ENCODE measurements at places on chromosomes 3 and 15.
A peak's percentile ranks its signal among the peaks of the same experiment; 100 is the strongest.

GRCh38 chr3:147730284-147730683, 321.1 kb downstream of the ZIC1 start:
- no peak for DNase-seq

GRCh38 chr3:187831125-187832051, 86.1 kb upstream of the BCL6 start:
- DNase-seq = no peak

- DNase-seq = no peak
Observed at GRCh38 chr3:149744151-149744550, 8.1 kb downstream of the COMMD2 start.

DNA sequence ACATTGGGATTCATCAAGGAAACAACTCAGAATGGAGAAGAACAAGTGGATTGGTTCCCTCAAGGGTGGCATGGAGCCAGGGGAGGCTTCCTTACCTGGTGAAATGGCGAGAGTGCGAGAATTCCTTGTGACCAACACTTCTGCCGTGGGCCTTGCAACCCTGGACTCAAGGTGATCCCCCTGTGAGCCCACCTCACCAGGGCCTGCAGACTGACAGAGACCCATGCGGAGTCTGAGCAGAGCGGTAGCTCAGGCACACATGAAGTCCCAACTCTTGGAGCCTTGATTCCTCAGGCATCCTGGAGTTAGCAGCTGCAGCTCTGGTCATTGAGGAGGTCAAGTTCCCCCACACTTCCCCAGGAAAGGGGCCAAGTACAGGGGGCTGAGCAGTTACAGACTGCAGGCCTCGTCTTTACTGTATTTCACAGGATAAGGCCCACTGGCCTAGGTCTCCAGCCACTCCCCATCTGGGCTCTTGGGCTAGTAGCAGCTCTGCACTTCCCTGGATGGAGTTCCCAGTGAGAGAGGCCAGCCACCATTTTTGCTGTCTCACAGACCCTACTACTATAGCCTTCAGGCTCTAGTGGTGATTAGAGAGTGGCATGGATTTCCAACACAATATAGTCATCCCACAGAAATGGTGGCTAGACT, 269.5 kb upstream of the DCBLD2 start:
- DNase-seq = no peak

- no peak for DNase-seq
Observed at GRCh38 chr3:146313031-146313745, 62.3 kb upstream of the PLSCR4 start.

GRCh38 chr3:102400766-102401165, 34.0 kb upstream of the ZPLD1 start:
- DNase-seq = no peak

DNA sequence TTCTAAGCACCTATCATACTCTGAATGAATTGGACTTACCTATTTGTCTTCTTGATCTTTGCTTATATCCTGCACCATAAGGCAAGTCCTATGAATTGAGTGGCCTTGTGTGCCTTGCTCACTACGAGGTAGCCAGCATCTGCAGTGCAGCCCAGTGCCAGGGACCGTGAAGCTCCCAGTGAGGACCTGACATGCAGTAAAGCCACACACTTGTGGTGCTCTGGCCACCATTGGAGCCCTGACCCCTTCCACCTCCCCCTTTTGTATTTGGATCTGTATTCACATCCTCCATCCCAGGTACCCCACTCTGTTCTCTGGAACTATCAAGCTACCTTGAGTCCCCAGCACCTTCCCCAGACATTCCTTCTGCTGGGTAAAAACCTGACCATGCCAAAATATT, 52.1 kb downstream of the BSN start:
- DNase-seq = no peak

DNA sequence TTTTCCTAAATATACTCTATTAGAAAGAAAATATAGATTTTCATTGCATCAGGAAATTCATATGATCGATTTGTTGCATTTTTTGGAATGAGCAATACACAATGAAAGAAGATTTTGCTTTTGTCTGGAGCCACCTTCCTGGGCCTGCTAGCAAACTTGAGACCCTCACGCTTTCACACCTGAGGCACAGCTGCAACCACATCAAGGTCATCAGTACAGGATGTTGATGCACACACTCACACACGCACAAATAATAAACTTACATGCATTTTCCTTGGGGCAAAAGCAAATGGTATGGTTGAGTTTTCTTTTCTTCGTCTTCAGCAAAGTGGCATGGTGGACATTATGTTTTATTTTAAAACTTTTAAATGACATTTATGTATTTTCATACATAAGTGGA, 64.8 kb upstream of the SATB1 start:
- no peak for DNase-seq

GRCh38 chr15:31400222-31400927, 73.7 kb downstream of the KLF13 start:
- DNase-seq = no peak

DNA sequence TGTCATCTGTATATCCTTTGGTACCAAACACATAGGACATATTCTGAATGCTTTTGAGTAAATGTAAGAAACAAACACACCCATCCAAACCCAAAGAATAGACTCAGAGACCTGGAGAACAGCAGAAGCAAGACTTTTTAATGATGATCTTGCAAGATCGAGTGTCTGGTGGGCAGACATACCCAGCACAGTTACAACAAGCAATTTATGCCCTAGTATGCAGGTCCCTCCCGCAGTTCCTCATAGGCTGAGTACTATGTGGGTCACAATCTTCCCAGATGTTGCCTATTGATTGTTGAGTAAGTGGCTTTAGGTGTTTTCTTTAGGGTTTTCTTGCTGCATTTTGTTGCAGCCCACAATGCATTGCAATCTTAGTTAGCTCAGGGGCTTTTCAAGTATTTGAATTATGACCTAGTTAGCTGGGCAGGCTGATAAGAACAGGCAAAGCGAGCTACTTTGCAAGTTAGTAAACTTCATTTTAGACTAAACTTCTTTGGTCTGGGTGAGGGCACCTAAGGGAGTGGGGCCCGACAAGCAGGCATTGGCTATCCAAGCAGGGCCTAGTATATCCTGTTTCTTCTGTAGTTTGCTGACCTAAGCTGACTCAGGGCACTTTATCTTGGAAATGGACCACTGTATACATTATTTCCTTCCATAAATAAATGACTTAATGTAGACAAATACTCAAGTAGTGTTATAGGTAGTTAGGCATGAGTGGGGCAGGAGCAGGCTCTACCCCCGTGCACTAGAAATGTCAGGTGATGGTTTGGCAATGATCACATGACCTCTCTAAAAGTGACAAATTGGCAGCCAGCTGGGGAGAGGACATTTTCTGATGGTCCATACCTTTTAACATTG, 87.3 kb upstream of the LIPC start:
- DNase-seq = no peak

DNA sequence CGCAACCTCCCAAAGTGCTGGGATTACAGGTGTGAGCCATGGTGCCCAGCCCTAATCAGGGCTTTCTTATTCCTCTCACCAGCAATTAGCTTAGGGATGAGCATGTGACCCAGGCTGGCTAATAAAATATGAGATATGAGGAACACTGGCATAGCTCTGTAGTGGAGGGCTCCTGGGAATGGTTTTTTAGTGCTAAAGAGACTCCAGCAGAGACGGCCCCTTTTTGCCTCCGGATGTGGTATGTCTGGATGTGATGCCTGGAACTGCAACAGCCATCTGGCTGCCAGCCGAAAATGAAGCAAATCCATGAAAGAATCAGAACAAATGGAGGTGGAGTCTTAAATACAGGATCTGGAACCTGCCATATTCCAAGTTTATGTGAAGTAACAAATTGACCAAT, 69.1 kb upstream of the MAGI1 start:
- no peak for DNase-seq

- DNase-seq = no peak
Observed at GRCh38 chr3:145696011-145696410, 465.0 kb downstream of the PLOD2 start.

GRCh38 chr15:92520914-92521623, 127.4 kb downstream of the ST8SIA2 start:
- no peak for DNase-seq

DNA sequence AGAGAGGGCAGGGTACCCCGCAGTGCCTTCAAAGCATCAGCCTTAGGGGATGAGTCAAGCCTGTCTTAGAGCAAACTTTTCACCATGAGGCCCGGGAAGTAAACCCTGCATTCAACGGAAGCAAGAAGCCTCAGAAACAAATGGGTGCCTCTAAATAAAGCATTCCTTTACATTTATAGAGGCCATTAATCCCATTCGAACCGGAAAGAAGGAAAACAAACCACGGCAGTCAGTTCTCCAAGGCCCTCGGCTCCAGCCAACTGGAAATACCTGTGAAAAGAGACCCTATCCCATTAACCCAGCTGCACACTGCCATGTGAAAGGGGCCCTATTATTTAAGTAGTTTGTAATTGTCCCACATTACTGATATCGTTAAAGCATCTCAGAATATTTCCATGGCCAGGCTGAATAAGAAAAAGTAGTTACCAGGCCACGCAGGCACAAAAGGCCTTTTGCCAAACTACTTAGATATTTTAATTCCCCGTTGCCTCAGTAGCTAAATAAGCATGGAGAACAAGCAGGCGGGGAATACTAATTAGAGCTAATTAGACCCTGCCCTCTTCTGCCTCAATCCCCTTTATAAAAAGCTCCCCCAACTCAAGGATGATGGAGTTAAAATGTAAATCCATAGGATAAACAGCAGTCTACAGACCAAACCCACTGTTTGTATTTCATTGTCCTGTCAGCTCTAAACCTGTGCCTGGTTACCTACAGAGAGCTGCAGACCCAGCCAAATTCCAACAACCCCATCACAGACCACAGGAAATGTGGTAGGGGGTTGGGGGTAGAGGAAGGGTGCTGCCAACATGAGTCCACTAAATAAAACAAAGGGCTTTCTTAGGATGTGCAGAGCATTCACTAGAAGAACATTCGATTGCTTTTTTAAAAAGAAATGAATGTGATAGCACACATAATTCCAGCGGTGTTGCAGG, 4.1 kb downstream of the ITGB5 start:
- no peak for DNase-seq

- no peak for DNase-seq
Observed at GRCh38 chr3:36874424-36874823, 70.4 kb downstream of the TRANK1 start.

DNA sequence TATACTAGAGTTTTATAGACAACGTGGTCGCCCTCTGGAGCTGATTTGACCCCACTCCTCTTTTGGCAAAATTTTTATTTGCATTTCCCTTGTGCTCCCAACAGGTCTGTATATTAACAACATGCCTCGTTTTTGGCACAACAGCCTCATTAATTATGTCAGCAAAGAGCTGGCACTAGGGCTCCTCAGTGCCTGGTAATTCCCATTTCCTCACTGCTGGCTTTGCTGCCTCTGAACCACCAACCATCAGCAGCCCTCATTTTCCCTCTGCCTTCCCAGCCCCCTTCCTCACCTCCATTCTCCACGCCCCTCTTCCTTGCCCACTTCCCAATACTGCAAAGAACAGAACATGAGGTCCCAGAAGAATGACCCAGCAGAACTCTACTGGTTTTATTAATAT, 204.8 kb downstream of the ABHD5 start:
- no peak for DNase-seq

DNA sequence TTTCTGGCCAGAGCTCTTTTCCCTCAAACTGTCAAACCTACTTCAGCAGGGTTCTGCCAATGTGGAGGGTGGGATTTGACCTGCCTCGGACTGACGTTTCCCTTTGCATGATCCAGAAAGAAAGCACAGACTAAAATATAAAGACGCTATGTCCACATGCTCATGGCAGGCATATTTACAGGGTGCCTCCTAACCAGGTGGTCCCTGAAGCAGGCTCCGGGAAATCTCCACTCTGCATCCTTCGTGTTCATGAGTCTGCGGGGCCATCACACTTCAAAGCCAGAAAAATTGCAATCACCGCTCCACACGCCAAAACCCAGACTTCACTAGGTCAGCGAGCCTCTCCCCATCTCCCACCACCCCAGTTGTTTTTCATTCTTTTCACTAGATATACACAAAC, 143.3 kb upstream of the IGF1R start:
- DNase-seq = no peak

GRCh38 chr15:28885630-28886430, at the start of gene APBA2:
APBA2 (plus strand) TSS chr15:28885974; CDS start chr15:29053885, 167,911 bp downstream.
- peak; percentile 24 for DNase-seq

DNA sequence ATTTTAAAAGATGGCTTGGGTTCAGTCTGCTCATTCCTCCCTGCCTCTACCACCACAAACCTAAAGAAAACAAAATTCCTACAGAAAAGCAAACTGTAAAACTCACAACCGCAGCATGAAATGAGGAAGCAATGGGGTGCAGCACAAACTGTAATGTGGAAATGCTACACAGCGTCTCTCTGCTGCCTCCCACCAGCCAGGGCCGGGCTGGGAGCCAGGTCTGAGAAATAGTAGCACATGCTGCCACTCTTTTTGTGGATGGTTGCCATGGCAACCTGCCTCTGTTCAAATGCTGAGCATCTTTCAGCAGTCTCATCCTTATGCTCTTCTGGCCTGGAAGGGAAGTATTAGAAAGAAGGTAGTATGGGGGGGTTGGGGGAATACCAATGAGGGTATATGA, 55.4 kb downstream of the EOMES start:
- no peak for DNase-seq

GRCh38 chr3:168620854-168621253, 525.1 kb upstream of the GOLIM4 start:
- no peak for DNase-seq

GRCh38 chr3:2908693-2909351, 201.4 kb downstream of the IL5RA start:
- DNase-seq = no peak

- DNase-seq = no peak
Observed at GRCh38 chr3:40287248-40287647, 22.3 kb upstream of the EIF1B start.

DNA sequence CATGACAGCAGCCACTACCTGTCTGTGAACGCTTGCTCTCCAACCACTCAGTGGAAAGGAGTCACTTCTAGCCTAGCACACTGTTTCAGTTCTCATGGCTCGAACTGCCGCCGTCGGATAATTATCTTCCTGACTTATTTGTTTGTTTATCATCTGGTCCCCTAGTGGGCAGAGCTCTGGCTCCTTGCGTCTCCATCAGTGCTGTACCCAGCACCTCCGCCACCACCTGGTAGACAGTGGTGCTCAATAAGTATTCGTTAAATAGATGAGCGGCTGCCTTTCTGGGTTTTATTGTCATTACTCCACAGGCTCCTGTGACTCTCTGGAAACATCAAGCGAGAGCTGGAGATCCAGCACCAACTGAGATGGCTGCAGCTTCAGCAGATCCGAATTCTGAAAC, 297.5 kb downstream of the NTRK3 start:
- DNase-seq = no peak

GRCh38 chr3:173676094-173676493, 278.6 kb downstream of the NLGN1 start:
- no peak for DNase-seq

GRCh38 chr3:105862217-105862616, 6.6 kb downstream of the CBLB start:
- DNase-seq = no peak

- DNase-seq = no peak
Observed at GRCh38 chr15:47618241-47618640, 99.1 kb upstream of the SEMA6D start.

- no peak for DNase-seq
Observed at GRCh38 chr3:5195605-5196004, 8.1 kb downstream of the EDEM1 start.

- DNase-seq = no peak
Observed at GRCh38 chr3:12231431-12231830, 57.4 kb upstream of the PPARG start.

All from activated CD4-positive, alpha-beta T cell treated with anti-CD3 and anti-CD28 coated beads, Interleukin-2, amount 50 U/mL, for 24 hours (primary cell).